ENCODE measurements at places on chromosomes 6 and 20. TPM values are rescaled to one million over a fixed set of nuclear protein-coding genes. Genes with fewer than 3 reads are reported as not detected.

The MRAP2 gene
- 0.46 TPM for total RNA-seq

The HMGN4 gene
- total RNA-seq = 49.7 TPM

The C2 gene
- not detected for total RNA-seq

The SLC17A1 gene
- not detected for total RNA-seq

The ULBP1 gene
- total RNA-seq = 0.05 TPM

The HFE gene
- 8.0 TPM for total RNA-seq

The C6orf15 gene
- 0.35 TPM for total RNA-seq

The ACTL10 gene
- 3.2 TPM for total RNA-seq

The ENPP3 gene
- not detected for total RNA-seq

The RAB44 gene
- 0.07 TPM for total RNA-seq

The BMP2 gene
- total RNA-seq = 2.5 TPM

The CLIC1 gene
- total RNA-seq = 657 TPM

The TGM3 gene
- total RNA-seq = 0.14 TPM

The BHLHE23 gene
- not detected for total RNA-seq

The FBXL4 gene
- 7.9 TPM for total RNA-seq

The BLCAP gene
- total RNA-seq = 79.1 TPM

The C20orf96 gene
- total RNA-seq = 1.4 TPM

The TMEM244 gene
- total RNA-seq = not detected

The PI16 gene
- not detected for total RNA-seq

The RAET1E gene
- total RNA-seq = 16.3 TPM

The MTRF1L gene
- 7.6 TPM for total RNA-seq

The KHDRBS2 gene
- not detected for total RNA-seq

The HLA-DRA gene
- not detected for total RNA-seq

The PPP1R14C gene
- total RNA-seq = 94.6 TPM

The SGK2 gene
- not detected for total RNA-seq

The MLIP gene
- not detected for total RNA-seq

The FOXS1 gene
- total RNA-seq = not detected

The OVOL2 gene
- total RNA-seq = 16.8 TPM

The RIPPLY2 gene
- not detected for total RNA-seq

The HS3ST5 gene
- not detected for total RNA-seq

The PPP1R16B gene
- total RNA-seq = not detected

The RAE1 gene
- 41.1 TPM for total RNA-seq

The GUCA1A gene
- total RNA-seq = not detected

The RSPO3 gene
- not detected for total RNA-seq

The ECT2L gene
- not detected for total RNA-seq

The EPPIN gene
- total RNA-seq = not detected

The TBX18 gene
- not detected for total RNA-seq

The EFCAB8 gene
- total RNA-seq = not detected

The NKX2-2 gene
- total RNA-seq = not detected

The CALHM4 gene
- total RNA-seq = not detected

The ARMC2 gene
- total RNA-seq = 0.56 TPM

The HLA-DOB gene
- 2.2 TPM for total RNA-seq

The CDYL gene
- total RNA-seq = 13.5 TPM

The SRSF12 gene
- total RNA-seq = 0.19 TPM

The SAMD3 gene
- not detected for total RNA-seq

The COL11A2 gene
- not detected for total RNA-seq

The FOXC1 gene
- total RNA-seq = 7.9 TPM

The MDFI gene
- 270 TPM for total RNA-seq

The ITPR3 gene
- 67.6 TPM for total RNA-seq

Data from airway epithelial cell (primary cell).